ENCODE measurements at places on chromosomes 11 and 22.

DNA sequence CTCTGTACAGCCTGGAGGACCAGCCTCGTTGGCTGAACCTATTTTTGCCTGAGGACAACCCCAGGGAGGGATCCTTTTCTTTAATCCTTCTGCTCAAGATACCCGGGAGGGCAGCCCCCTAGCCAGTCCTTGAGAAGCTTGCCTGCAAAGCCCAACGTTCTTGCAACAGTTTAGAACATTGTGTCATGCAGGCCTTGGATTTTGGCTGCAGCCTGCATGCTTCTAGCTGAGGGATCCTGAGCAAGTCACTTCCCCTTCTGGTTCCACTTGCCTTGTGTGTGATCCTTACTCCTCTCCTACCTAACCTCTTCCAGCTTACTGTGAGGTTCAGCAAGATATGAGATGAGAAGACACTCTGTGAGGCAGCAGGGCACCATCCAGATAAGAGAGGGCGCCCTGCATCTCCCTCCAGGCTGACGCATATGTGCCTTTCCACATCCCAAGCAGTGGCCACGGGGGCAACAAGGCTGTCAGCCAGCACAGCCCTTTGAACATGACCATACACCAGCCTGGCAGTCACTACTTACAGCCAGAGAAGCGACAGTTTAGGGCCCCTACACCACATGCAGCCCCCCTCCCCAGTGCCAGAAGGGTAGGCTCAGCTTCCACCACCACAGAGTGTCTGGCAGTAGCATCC is 76.1 kb downstream of the C11orf58 start:
- DNase-seq, result no peak

DNA sequence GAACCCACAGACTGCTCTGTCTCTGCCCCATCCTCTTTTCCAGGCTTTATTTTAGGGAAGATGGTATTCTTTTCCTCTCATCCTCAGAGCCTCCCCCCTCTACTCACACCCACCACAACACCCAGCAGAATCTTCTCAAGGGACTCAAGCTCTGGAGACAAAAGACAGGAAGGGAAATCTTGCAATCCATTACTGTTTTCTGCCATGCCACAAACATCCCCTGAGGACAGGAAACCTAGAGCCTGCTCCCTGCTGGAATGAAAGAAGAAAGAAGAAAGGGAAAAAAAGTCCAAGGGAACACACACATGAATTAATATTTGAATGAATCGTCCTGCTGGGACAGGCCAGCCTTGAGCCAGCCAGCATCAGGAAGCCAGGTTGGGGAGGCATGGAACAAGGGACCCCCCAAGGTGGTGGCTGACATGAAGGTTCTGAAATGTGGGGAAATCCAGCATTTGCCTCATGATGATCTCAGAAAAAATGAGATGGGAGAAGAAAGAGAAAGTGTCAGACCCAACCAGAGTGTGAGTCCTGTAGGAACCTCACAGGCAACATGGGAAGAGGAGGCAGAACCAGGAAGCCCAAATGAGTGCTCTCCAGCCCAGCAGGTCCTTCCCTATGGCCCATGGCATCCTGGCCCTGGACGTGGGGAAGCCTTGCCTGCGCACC is 34.0 kb downstream of the SLCO2B1 start:
- no peak for DNase-seq

GRCh38 chr22:47114813-47115517 is 352.5 kb downstream of the TBC1D22A start:
- DNase-seq, result no peak

GRCh38 chr11:132504501-132505041 is 1027.7 kb downstream of the OPCML start:
- DNase-seq, result no peak

All from activated naive CD4-positive, alpha-beta T cell treated with anti-CD3 and anti-CD28 coated beads, Interleukin-2, amount 50 U/mL, for 16 hours (primary cell).